Fibroblast of skin of left biceps (primary cell): ENCODE measurements at places on chromosomes 7 and 10.

DNA sequence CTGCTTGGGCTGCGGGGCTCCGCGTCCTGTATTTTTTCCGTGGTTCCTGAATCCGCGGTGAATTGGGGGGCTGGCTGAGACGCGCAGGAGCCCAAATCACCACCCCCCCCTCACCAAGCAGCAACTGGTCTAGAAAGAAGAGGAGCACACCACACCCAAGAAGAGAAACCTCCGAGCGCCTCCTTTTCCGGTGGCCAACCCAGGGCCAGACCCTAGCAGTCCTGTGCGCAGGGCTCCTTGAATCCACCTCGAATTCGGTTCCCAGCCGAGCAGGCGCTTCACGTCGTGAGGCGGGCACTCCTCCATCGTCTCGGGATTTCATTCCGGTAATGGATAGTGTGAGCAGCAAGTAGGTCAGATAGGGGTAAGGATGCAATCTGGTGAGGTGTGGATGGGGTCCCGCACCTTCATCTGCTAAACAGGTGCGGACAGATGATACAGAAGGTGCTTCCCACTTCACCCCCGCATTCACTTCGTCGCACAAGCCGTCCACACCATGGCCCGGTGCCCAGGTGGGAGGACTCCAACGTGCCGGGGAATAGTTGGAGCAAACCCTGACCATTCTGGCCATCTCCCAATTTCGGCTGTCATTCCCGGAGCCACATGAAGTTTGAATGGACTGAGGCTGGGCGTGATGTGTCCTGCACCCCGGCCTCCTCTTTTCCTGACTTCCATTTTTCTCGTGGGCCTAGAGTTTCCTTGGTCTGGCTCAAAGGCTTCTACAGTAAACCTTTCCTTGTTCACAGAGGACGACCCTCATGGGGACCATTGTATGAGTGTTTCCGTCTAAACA is 19.8 kb upstream of the ZNF273 start:
- DNase-seq = no peak

DNA sequence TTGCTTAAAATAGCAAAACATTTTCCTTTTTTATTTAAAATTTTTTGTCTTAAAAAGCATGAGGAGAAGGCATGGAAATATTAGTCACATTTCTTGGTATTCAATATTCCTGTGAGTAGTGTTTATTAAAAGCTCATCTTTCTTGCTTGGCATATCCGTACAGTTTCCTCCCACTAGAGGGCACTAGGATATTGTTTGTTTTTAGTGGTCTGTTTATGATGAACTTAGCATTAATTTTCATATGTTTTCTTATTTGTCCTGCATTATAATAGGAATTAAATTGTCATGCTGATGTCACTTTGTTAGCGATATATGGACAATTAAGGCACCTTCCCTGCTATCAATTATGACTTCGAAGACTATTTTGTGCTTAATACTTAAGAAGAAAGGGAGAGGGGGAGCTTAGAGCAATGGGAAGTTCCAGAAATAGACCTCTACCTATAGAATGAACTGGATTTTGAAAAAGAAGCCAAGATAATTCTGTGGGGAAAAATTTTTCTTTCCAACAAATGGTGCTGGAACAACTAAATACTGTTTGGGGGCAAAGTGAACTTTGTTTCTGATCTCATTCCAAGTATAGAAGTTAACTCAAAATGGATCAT is 91.0 kb upstream of the STRIP2 start:
- no peak for DNase-seq

DNA sequence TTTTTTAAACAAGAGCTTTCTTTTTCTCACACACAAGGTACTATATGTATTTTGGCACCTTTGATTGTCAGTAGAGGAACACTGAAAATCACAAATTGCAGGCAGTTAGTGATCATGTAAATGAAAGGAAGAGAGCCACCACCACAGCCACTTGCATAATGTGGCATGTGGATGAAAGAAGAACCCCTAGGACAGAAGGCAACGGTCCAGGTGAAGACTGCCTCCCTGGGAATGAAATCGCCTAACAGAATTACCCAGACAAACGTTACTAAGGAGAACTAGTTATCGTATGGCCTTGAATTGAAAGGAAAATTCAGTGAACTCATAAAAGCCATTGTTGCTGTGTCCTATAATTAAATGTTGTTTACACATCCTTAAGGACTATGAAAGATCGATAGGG is 41.2 kb upstream of the PTPRZ1 start:
- no peak for DNase-seq

DNA sequence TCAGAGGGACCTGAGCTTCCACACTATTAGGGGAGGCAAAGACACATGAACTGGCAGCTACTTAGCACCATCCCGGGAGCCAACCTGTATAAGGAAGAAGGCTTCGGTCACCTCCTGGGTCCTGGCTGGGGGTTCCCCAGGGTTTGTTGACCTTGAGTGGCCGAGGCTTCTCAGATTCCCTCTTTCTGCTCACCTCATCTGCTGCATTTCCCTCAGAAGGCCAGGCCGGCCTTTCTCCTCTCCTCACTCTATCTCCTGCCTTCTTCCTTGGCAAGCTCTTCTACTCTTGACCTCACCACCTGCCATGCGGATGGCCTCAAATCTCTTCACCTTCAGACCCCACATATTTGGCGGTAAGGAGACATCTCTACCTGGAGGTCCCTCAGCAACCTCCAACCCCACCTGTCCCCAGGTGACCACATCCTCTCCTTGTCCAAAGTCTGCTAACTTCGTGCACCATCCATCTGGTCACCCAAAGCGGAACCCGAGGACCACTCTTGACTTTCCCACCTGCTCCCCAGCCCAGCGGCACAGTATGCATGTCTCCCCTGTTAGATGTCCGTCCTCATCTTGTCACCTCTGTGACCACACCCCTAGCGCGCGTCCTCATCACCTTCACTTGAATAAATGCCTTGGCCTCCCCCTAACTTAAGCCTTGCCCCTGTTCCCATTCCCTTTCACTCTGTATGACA is 133.8 kb upstream of the UNC5B start:
- DNase-seq = no peak

GRCh38 chr7:31517513-31517912 is 3.6 kb downstream of the ITPRID1 start:
- DNase-seq = no peak

DNA sequence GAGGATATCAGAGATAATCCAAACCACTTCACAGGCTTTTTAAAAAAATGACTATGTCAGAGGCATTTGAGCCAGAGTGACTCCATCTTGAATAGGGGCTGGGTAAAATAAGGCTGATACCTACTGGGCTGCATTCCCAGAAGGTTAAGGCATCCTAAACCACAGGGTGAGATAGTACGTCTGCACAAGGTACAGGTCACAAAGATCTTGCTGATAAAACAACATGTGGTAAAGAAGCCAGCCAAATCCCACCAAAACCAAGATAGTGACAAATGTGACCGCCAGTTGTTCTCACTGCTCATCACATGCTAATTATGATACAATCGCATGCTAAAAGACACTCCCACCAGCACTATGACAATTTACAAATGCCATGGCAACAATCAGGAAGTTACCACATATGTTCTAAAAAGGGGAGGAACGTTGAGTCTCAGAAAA is 177.5 kb downstream of the RAPGEF5 start:
- DNase-seq = no peak

GRCh38 chr7:35613150-35613549 is 81.8 kb downstream of the HERPUD2 start:
- no peak for DNase-seq

GRCh38 chr7:95840953-95841950 is 68.9 kb downstream of the DYNC1I1 start:
- no peak for DNase-seq

- DNase-seq = no peak
Measured at GRCh38 chr7:1697499-1698125, 27.5 kb downstream of the ELFN1 start.

GRCh38 chr7:147516391-147516790 is 1074.2 kb upstream of the C7orf33 start:
- DNase-seq = no peak

GRCh38 chr10:132971448-132972148 is 29.2 kb upstream of the CFAP46 start:
- DNase-seq = no peak

- DNase-seq = no peak
Measured at GRCh38 chr10:60570896-60571295, 181.2 kb upstream of the ANK3 start.

DNA sequence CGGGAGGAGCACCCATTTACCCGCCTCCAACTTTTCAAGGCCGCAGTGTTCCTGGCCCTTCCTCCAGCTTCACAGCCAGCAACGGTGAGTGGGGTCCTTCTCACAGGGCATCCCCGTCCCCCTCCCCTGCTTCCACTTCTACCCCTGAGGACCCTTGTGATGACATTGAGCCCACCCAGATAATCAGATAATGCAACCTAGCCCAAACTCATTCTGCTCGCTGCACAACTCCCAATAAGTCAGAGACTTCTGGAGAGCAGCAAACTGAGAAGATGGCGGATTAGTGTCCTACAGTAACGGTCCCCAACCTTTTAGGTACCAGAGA is 74.5 kb downstream of the OAT start:
- DNase-seq = no peak

GRCh38 chr7:6628045-6628444 is 9.1 kb upstream of the ZNF316 start:
- no peak for DNase-seq

- DNase-seq = no peak
Measured at GRCh38 chr10:6607778-6608177, 27.7 kb upstream of the PRKCQ start.

- no peak for DNase-seq
Measured at GRCh38 chr10:122323941-122324675, 50.4 kb upstream of the PLEKHA1 start.

- DNase-seq = no peak
Measured at GRCh38 chr10:8060010-8060703, 5.7 kb downstream of the GATA3 start.

GRCh38 chr10:116899626-116900025 is 50.3 kb downstream of the ENO4 start:
- DNase-seq = no peak

DNA sequence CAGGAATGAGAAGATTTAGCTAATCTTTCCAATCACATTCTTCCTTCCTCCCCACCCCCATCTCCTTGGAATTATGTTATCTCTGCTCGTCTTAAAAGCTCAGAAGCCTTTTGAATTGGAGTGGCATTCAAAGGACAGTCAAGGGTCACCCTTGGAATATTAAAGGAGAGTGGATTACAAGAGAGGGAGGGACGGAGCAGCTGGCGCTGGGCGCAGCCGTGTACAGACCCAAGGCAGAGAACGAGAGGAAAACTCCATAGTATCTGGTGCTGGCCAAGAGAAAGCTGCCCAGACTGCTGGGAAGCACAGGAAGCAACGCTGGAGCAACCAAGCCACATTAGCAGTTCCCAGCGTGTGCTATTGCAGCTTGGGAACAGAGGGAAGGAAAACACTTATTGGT is 95.7 kb downstream of the POU6F2 start:
- no peak for DNase-seq

GRCh38 chr7:22697322-22697859 is 29.6 kb upstream of the IL6 start:
- no peak for DNase-seq

GRCh38 chr7:981793-982510 is 1.0 kb upstream of the CYP2W1 start:
- no peak for DNase-seq

DNA sequence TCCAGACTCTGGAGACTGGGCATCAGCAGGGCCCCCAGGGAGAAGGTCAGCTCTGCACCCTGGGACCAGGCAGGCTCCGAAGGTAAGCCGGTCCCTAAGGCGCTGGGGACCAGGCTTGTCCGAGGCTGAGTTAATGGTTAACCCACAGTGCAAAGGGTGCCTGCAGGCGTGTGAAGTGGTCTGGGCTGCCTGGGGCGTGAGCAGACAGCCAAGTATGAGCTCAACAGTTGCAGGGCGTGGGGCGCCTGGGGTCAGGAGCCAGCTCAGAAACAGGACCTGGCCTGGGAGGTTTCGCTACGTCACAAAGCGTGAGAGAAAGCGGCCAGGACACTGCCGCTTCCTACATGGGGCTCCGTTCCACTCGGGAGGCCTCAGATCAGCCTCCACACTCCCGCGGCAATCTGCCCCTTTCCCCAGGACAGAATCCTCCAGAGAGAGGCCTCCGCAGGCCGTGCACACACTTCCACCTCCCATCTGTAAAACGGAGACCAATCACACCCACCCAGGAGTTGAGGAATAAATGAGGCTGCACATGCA is 16.0 kb downstream of the PDGFA start:
- no peak for DNase-seq

DNA sequence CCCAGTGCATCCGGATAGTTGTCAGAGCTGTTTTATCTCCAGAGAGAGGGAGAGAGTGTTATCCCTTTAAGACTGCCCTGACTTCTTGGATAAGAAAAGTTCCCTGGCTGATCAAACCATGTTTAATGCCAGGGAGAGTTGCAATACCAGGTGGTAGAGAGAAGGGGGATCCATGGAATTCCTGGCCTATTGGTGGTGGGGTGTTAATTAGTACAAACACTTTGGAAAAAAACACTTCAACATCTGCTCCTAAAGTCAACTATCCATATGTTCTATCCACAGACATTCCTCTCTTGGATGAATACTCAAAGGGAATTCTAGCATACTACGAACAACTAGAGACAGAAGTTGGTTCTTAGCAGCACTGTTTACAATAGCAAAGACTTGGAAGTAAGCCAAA is 307.2 kb downstream of the TCERG1L start:
- DNase-seq = no peak

DNA sequence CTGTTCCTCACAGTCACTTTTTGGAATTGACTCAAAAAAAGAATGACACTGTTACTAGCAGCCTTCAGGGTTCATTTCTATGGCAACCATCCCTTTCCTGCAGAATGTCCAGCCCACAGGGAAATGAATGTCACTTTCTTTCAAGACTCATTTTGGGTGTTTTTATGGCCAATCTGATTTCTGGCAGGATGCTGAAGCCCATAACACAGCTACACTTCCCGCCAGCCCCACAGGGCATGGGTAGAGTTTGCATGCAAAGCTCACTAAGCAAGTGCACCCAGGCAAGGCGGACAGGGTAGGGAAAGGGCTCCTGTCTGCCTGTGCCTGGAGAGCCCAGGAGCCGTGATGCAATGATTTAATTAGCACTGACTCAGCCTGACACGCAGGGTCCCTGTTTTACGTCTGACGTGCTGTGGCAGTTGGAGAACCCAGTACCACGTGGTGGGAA is 26.1 kb upstream of the GPAM start:
- no peak for DNase-seq

DNA sequence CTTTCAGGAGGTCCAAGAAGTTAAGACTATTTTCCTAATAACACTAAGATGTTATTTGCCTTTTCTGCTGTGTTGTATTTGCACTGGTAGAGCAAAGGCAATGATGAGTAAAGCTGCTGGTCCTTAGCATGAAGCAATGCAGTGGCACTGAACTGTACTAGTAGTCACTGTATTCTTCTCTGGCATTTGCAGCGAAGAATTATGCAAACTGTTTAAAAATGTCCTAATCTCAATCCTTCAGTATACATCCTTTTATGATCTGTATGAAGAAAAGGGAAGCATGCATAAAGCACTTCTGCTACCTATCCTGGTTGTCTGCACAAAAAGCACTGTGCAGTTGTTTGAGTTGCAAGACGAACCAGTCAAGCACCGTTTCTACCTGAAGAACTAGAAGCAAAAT is 20.4 kb downstream of the IGF2BP3 start:
- no peak for DNase-seq

DNA sequence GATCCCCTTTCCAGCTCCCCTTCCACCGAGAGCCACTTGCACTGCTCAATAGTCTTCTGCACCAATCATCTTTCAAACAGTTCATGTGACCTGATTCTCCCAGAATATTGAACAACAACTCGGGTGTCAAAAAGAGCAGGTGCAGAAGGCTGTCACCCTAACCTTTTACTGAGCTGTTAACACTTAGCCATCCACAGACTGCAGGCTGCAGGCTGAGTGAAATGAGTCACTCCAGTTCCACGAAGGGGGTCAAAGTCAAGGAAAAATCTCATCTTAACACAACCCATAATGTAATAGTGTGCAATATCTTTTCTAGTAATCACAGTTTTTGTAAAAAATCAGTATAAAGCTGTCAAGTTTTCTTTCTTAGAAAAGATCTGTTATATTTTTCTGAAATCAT is 63.1 kb downstream of the MTPAP start:
- DNase-seq = no peak
